ENCODE measurements at places on chromosomes 4 and X. TPM values are rescaled to one million over a fixed set of nuclear protein-coding genes. Genes with fewer than 3 reads are reported as not detected.

NSG1 gene
- total RNA-seq: 11.0 TPM

ETDA gene
- total RNA-seq: not detected

TAF9B gene
- 25.6 TPM for total RNA-seq

IBSP gene
- not detected for total RNA-seq

DDX53 gene
- not detected for total RNA-seq

HELT gene
- total RNA-seq: not detected

RXFP1 gene
- not detected for total RNA-seq

RIBC1 gene
- total RNA-seq: 1.4 TPM

RAB9A gene
- 10.9 TPM for total RNA-seq

NR0B1 gene
- total RNA-seq: not detected

HCCS gene
- total RNA-seq: 17.2 TPM

UGT2A1 gene
- not detected for total RNA-seq

BTK gene
- not detected for total RNA-seq

WDFY3 gene
- 0.62 TPM for total RNA-seq

CD38 gene
- total RNA-seq: 87.4 TPM

GRCh38 chrX:103384672-103385071 is 8.3 kb downstream of the BEX3 start:
- DNase-seq: no peak

DNA sequence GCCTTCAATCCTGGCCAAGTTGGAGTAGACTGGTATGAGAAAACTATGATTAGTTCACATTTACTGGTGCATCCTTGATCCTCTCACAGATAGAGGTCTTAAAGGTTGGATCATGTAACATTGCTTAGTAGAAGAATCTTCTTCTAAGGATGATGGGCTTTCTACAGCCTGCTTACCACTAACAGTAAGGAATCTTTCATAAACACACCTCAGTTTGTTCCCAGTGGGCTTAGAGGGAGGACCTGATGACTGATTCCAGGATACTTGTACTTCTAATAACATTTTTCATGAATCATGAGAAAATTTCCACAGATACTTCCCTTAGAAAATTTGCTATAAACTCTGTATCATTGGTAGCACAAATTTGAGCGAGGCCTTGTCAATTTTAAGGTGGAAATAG is 40.6 kb downstream of the CCNI start:
- DNase-seq: no peak

GRCh38 chrX:94204524-94204923 is 530.5 kb downstream of the FAM133A start:
- no peak for DNase-seq

GRCh38 chr4:184644553-184645307 is 4.5 kb downstream of the CASP3 start:
- DNase-seq: peak; percentile 22

DNA sequence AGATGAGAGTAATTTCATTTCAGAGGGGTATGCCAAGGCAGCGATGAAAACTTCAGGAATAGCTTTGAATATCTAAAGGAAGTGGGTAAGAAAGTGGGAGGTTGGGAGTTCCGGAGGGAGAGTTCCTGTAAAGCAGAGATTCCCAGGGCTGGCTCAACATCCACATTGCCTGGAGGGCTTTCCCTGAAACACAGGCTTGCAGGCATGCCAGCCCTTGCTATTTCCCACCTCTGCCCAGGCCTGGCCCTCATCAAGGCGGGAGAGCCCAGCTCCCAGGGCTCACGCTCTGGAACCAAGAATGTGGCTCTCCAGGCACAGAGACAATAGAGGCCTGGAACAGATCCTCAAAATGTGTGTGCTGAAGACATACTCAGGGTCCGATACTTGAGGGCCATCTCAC is 43.8 kb upstream of the CLDN34 start:
- DNase-seq: no peak

GRCh38 chr4:86118711-86119110 is 241.1 kb downstream of the MAPK10 start:
- no peak for DNase-seq

DNA sequence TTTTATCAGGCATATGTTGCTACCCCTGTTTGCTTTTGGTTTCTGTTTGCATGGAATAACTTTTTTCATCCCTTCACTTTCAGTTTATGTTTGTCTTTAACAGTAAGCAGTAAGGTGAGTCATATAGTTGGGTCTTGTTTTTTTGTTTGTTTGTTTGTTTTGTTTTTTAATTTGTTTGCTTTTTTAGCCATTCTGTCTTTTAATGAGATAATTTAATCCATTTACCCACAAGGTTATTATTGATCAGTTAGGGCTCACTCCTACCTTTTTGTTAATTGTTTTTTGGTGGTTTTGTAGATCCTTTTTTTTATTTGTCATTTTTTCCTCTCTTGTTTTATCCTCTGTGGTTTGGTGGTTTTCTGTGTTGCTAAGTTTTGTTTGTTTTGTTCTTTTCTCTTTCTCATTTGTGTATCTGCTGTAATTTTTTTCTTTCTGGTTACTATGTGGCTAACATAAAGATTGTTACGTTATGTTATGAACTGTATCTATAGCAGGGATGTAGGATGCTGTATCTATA is 379.5 kb upstream of the MAD2L1 start:
- no peak for DNase-seq

DNA sequence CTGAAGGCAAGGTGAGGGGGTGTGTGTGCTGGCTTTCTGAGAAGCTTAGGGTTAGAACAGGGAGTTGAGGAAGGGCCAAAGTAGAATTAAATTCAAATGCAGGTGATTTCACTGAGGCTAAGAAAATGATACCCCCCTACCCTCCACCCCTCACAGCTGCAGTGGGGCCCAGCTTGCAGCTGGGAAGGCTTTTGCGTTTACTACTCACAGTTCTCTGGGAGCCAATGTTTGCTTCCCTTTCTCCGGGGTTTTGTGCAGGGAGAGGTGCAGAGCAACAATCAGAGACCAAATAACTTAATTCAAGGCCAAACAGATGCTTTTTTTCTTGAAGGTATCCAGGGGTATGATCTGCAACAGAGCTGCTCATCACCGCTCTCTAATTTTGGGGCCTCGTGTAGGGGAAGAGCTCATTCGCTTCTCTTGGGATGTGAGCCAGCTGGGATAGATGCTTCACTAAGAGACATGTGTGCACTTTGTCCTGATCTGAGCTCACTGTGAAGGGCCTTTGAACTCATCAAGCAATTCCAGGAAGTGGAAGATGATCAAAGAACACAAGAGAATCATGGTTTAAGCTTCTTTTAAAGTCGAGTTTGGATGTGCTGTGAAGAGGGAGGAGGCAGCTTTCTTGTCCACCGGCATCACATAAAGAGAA is 122.7 kb upstream of the C1GALT1C1 start:
- no peak for DNase-seq

DNA sequence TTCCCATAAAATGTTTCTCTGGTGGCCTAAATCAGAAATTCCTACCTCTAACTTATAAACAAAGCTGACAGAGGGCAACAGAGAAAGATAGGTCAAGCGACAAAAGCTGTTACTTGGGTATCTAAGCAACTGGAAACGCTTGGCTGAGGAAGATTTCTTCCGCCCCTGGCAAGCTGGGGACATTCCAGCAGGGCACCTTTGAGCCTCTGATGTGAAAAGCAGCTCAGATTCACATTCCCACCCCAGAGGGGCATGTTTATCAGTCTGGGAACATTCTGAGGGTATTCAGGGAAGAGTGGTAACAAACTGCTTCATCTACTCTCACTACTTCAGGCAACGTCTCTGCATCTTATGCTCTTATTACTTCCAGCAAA is 3.5 kb upstream of the CDS1 start:
- no peak for DNase-seq

DNA sequence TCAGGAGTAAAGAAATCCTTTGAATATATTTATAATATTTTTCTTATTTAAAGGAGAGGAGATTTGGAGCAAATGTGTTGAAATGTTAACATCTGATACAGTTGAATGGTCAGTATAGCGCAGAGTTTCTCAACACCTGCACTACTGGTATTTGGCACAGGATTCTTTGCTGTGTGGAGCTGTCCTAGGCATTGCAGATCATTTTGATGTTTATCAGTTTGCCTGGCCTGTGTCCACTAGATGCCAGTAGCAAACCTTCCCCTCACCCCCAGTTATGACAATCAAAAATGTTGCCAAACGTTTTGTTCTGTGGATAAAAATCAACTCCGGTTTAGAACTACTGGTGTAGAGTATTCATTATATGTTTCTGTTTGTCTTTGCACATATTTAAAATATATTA is 765.3 kb upstream of the SLIT2 start:
- DNase-seq: no peak

- no peak for DNase-seq
These were observed 123.1 kb upstream of the GRIA3 start for GRCh38 chrX:123060986-123061385.

GRCh38 chr4:1240721-1241465 is 8.0 kb downstream of the CTBP1 start:
- DNase-seq: no peak

DNA sequence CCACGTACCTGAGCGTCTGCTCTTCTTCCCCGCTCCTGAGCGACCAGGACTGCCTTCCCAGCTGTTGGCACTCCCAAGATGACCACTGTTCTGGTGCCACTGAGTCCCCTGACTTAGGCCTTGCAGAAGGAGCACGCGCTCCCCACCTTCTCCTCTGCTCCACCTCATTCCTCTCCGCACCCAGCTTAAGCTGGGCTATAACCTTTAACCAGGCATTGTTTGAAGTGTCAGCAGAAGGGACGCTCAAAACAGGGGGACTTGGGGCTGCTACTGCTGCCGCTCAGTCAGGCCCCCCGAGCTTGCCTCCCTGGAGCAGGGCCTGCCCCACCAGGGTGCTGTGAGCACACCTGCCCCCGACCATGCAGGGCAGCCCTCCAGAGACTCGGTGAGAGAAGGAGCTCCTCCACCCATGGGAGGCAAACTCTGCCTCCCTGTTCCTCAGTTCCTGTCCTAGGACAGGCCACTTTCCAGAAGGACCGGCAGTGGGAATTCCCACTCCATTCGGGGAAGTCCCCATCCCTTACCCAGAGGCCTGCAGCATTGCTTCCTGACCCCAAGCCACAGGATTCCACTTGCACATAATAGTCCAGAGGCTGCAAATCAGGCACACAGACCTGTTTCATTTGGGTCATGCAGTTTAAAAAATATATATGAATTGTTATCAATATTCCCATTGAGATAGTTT is 99.7 kb upstream of the ENPP6 start:
- DNase-seq: no peak

DNA sequence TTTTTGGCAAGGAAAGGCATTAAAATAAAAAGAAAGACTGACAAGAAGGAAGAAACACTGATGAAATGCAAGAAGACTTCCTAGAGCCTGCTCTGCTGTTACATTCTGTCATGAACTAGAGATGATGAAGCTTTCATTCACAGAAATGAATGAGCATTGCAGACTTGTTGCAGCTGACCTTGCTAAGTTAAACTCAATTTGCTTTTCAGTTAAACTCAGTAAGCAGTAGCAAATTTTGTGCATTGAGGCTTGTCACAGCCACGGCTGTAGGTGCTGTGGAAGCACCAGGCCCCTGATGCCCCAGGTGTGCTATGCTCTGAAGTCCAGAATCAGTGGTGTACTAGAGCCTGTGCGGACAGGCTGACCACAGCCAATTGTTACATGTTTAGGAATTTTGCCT is 39.6 kb upstream of the LSM6 start:
- no peak for DNase-seq

DNA sequence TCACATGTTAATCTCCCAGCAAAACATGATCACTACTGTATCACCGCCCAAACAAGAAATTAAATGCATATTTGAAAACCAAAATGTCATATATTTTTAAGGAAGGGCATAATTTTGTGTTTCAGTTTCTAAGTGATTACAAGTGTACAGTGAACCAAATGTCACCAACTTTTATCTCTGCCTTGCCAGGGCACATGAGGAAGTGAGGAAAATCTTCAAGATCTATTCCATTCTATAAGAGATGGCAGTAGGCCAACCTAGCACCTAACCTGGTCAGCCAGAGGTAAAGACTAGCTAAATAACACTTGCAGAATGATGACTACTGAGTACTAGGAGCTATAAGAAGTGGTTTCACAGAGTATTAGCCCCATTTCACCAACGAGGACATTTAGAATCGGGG is 107.2 kb downstream of the ATP11C start:
- no peak for DNase-seq

- DNase-seq: no peak
These were observed 263.8 kb downstream of the NKX6-1 start for GRCh38 chr4:84235126-84235944.

DNA sequence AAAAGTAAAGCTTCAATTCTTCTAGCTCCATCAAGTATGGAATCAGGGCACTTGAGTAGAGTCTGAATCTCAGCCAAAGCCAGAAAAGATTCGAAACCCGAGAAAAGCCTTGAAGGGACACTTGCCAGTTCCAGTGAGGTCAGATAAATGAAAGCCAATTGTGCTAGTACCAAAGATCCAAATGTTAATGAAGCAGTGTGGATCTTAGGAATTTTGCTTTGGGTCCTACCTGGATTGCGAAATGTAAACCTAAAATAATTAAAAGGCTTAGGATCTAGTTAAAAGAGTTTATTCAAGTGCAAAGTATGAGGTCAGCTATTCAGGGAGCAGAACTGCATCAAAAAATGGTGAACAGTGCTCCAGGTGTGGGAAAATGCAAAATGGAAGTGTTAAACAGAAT is 552.6 kb downstream of the NAP1L3 start:
- DNase-seq: no peak

DNA sequence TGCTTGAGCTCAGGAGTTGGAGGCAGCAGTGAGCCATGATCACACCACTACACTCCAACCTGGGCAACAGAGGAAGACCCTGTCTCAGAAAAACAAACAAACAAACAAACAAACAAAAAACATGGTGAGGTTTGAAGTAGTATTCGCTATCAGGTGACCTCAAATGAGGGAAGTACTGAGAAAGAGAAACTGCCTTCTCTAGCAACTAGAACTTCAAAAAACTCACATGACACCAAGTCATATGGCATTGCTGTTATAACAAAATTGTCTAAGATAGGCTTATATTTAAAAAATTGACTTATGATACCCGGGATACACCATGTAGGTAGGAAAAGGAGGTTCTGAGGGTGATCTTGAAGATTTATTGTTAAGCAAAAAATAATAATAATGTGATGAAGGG is 10.3 kb downstream of the MPP1 start:
- DNase-seq: no peak

- no peak for DNase-seq
These were observed 3.3 kb upstream of the FGA start for GRCh38 chr4:154593868-154594267.

DNA sequence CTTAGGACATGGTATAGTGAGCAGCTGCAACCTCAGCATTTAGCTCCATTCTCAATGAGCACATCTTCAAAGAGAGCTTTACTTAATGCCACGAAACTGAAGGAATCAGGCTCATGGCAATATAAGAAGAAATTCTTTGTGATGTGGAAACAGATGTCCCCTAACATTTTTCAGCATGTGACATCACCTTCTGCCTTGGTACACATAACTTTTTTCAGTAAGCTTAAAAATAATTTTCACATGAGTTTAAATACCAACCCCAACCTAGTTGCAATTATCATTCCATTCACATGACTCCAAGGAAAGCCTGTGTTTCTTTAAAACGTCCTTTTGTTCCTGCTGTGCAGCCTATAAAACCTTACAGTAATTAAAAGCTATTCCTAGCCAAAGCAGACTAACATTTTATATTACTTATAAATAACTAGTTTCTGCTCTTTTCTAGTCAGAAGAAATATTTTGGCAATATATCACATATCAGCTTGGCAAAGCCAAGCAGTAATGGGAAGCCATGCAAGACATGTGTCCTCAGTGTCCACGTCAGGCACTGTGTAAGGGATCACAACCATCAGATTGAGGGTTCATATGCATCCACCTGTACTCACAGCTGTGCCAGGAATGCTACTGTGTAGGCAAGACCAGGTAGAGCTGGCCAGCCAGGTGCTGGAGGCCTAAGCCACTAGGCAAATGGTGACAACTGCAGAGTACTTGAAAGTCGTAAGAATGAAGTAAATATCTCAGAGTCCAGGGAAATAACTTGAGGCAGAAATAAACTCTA is 466.6 kb downstream of the INPP4B start:
- no peak for DNase-seq

GRCh38 chr4:148215202-148215601 is 227.0 kb downstream of the NR3C2 start:
- no peak for DNase-seq
